CD4-positive, alpha-beta T cell treated with Interferon alpha-2 for 1 hour (primary cell): ENCODE measurements at places on chromosomes 12 and 14.

GRCh38 chr12:91094032-91094662 lies 17.1 kb downstream of the LUM start:
- no peak for DNase-seq

DNA sequence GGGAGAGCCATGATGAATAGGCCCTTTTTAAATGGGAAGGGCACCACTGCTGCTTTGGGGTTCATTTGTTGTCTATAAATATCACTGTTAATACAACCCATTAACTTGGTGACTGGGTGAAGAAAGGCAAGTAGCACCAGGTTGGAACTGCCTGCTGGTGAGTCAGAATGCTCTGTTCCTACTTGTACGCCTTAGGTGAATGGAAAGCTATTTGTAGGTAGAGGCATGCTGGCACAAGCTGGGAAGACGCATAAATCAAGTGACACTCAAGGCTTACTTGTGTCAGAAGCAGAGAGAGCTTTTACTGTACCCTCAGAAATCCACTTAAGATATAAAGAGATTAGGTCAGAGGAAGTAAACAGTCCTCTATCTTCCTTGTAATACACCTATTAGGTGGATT lies 142.5 kb downstream of the TMX1 start:
- DNase-seq: no peak

GRCh38 chr12:114015851-114016250 lies 49.7 kb upstream of the RBM19 start:
- DNase-seq: no peak

DNA sequence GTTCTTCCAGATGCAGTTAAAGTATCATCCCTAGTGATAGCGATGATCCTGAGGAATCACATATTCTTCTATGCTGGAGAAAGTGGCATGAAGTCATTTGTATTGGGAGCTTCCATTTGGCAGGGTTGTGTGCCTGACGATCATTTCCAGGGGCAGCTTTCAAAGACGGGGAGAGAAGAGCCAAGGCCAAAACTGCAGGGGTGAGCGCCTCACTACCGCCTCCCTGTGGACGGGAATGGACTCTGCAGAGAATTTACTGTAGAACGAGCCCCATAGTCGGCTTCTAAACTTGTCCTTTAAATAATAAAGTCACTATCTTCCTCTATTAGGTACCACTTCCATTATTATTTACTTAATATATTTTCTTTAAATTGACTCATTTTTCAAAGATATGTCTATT lies 555.9 kb upstream of the TMEM132C start:
- no peak for DNase-seq

DNA sequence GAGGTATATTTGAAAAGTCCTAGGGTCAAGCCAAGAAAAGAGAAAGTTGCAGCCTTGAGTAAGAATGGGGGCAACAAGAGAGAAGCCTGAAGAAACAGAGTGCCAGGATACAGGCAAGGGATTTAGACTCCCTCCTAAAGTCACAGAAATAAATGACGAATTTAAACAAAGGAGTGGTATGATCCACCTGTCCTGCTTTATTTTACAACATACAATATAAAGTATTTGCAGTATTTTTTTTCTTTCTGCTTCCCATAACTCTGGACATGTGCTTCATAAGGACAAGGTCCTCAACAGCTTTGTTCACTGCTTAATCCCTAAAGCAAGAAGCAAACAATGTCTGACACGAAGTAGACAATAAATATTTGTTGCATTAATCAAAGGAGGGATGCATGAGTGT lies 57.4 kb downstream of the IFNG start:
- no peak for DNase-seq

- no peak for DNase-seq
Observed at GRCh38 chr14:101151226-101151926, 247.9 kb upstream of the RTL1 start.

- no peak for DNase-seq
Observed at GRCh38 chr12:106084014-106084671, 54.6 kb downstream of the NUAK1 start.

GRCh38 chr14:62957562-62957961 lies 87.7 kb downstream of the KCNH5 start:
- no peak for DNase-seq

- DNase-seq: no peak
Observed at GRCh38 chr12:122968104-122968503, 1.8 kb upstream of the ABCB9 start.

DNA sequence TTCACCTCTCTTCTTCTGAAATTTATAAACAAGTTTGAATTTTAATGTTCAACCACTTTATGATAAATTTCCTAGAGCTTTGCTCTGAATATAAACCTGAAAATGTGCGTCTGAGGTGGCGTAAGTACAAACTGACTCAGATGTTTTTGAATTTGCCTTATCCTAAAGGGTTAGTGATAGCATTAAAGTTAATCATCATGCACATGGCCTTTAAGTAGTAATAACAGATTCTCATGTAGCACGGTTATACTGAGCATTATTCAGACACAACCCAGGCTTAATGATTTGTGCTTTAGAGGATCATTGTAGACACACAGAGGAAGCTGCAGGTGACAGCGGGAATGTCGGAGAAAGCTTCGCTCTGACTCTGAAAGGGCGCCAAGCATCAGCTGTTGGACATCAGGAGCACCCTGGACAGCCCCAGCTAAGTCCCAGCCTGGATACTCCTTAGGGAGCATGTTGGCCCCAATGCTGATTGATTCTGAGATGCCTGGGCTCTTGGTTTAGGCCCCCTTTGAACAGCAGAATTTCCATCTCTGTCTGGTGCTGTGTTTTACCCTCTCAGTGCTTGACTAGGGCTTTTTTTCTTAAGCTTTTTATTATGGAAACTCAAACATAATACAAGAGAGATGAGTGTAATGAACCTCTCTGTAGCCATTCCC lies 91.1 kb downstream of the PLXNC1 start:
- no peak for DNase-seq

DNA sequence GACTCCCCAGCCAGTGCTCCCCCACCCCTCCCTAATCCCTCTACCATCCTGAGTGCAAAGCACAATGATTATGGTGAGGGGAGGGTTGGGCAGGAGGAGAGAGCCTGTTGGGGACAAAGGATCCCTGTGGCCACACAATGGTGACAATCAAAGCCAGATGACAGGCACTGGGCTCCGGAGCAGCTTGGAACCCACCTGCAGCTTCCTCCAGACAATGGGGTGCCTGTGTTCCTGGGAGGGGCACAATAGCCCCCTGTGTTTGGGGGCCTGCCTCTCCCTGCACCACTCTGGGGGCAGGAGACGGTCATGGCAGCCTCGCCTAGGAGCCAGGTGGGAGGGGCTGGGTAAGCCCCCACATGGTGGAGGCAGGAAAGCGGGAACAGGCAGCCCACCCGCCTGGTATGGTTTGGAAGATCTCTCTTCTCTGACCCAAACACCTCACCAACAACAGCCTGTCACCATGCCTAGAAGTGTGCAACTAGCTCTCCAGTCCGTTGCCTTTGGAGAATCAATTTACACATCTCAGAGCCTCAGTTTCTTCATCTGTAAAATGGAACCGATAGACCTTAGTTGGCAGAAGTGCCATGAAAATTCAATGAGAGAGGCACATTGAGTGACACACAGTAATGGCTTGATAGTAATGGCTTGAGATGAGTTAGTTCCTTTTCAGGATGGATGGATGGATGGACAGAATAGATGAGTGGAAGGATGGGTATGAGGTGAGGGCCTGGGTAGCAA lies 53.0 kb downstream of the MVK start:
- DNase-seq: no peak

- no peak for DNase-seq
Observed at GRCh38 chr12:69653703-69654102, 43.0 kb upstream of the LRRC10 start.
